Nephron progenitor cell (in vitro differentiated cells): ENCODE measurements at places on chromosomes 7 and 10.
A peak's percentile ranks its signal among the peaks of the same experiment; 100 is the strongest.

GRCh38 chr7:145860809-145861208 is 255.8 kb upstream of the CNTNAP2 start:
- DNase-seq, result no peak

- DNase-seq, result peak; percentile 74
Measured at GRCh38 chr10:17229016-17229716, 1.1 kb downstream of the VIM start.

DNA sequence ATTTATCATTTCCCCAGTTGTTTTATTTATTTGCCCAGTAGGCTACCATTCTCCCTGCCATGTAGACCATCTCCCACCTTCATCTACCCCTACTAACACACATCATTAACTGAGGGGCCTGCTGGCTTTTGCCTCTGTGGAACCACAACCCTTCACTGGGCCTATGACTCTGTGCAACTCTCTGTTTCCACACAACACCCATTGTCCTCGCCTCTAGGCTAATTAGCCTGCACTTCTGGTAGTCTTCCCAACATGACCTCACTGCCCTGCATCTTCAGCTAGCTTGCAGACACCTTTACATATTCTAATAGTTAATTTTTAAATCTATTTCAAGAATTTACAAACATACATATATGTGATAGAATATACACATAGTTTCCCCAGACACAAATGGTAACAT is 7.5 kb downstream of the ANKIB1 start:
- DNase-seq, result no peak

DNA sequence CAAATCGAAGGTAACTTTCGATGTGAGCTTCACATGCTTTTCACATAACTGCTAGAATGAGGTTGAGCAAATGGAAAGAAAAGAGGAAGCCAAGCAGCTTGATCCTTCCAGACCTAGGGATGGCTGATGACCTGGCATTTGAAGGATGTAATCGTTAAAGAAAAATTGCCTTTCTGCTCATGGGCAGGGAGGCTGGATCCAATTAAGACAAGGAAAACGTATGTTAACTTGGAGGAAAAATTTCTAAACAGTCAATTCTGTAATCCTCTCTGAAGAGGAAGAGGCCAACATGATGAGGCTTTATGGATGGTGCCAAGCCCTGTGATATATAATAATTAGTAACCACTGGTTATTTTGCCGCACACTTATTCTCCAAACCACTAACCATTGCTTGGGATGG is 12.5 kb downstream of the GRK5 start:
- DNase-seq, result no peak

DNA sequence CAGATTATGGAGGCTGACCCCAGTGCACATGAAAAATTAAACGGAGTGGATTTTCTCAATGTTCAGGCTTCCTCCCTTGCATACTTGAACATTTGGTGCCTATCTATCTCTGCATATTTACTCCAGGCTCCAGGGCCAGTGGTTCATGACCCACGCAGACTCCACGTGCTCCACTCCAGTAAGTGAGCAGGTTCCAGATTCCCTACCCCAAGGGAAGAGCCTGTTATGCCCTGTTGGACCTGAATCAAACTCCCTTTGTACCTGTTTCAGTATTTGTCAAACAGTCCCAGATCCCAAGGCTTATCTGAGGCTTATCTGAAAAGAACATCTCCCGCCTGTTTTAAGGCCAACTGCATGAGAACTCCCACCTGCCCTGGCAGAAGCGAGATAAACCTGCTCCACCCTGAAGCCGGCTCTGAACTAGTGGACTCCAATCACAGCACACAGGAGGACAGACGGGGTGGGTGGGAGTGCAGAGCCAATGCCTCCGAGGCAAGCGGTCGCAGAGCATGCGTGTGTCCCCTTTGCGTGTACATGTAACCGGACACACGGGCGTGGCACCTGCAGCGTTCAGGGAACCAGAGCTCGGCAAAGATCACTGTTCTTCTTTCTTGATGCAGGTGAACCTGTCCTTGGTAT is 2.3 kb upstream of the FUOM start:
- no peak for DNase-seq

DNA sequence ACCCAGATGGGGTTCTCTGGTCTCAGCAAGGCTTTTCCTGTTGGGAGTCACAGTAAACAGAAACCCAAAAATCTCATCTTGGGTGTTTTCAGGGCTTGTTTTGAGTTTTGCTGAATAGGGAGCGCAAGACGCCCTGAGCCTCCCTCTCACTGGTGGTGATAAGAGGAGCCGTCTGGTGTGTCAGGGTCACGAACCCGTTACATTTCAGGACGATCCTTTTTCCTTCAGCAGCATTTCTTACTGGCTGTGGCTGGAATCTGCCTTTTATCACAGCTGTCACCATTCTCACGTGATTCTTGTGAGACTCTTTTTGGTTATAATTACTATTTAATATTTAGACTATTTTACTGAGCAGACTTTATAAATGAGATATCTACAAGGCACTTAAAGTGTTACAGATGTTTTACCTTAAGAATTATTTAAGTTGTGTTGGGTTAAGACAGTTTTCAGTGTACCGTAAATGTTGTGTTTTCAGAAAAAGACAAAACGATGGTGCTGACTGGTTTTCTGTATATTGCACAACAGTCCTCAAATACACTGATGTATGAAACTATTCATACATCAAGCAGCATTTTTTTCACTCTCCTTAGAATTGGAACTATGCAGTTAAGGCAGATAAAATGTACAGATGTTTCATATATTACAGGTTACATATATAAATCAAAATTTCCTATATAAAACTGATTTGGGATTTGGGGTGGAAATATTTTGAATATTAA is 2.2 kb upstream of the GET4 start:
- no peak for DNase-seq

DNA sequence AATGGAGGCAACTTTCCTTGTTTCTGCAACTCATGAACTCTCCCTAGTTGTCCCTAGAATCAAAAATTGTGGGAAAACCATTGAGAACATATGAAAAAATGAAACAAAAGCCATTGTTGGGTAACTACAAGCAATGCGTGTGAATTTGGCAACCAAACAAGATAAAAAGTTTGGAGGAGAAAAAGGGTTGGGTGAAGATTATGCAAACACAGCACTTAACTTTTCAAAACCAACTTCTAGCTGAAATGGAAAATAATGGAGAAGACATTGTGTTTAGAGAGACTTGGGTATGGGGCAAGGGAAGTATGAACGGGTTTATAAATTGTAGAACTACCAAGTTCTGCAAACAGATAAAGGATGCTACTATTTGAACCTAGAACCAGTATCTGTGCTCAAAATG is 89.0 kb upstream of the SVIL start:
- DNase-seq, result no peak

GRCh38 chr10:672203-672602 is 17.3 kb downstream of the DIP2C start:
- DNase-seq, result no peak

- DNase-seq, result no peak
Measured at GRCh38 chr10:90960355-90960814, 39.5 kb upstream of the ANKRD1 start.

- DNase-seq, result no peak
Measured at GRCh38 chr10:1370298-1370697, 314.1 kb downstream of the WDR37 start.

- no peak for DNase-seq
Measured at GRCh38 chr10:126209451-126209850, 178.8 kb downstream of the ADAM12 start.

DNA sequence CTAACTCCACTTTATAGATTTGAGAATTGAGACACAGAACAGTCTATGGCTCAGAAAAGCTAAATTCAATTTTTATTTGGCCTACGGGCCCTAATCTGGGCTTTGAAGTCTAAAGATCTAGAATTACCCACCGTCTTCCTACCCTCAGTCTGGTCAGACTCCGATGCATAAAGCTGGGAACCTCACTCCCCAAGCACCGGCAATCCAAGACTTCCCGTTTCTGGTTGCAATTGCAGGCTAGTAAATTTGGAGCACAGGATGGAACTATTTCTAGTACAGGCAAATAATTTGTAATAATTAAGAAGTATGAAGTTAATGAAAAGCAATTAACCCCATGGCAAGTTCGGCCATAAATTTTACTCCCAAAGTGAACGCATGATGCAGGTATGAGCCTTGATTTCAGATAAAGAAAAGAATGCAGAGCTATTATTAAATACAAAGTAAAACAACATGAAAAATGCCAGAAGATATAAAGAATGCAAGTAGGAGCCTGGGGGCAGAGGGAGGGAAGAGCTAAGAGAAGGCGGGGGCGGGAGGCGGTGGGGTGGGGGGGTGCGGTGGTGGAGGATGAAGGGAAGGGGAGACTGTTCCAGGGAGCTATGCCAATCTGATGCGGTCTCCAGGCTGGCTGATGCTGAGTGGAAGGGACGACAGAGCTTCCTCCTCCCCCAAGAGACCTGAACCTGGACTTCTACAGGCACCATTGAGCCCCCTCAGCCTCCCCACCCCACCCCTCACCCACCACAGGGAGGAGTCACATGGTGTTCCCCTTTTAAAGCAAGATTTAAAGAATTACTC is 45.1 kb downstream of the BPGM start:
- DNase-seq, result no peak

DNA sequence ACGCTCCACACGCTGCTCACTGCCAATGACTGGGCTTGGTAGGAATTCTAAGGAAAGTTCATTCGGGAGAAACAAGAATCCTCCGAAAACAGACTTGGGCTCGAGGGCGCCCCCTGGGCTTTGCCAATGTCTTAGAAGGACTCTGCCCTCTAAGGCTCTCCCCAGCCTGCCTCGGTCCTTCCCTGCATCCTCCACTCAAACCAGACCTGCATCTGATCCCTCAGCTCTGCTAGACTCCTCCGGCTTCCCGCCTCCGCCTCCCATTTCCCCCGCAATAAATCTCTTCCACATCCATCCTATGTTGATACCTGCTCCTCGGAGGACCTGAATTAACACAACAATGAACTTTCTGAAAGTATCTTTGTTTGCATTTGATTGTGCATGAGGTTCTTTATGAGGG is 177.6 kb downstream of the PLPP4 start:
- DNase-seq, result peak; percentile 18

- no peak for DNase-seq
Measured at GRCh38 chr10:132994185-132994796, 51.9 kb upstream of the CFAP46 start.

- no peak for DNase-seq
Measured at GRCh38 chr7:17849504-17849903, 90.8 kb downstream of the SNX13 start.

DNA sequence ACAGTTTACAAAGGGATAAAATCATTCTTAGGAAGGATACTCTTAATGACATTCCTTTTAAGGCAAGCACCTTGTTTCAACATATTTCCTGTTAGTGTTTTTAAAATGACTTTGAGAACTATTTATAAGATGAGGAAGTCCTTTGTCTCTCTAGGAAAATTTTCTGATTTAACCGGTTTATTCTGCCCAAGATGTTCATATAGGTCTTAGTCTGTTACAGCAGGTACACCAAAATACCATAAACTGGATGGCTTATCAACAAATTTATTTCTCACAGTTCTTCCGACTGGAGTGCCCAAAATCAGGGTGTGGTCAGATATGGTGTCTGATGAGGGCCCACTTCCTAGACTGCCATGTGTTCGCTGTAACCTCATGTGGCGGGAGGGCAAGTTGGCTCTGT is 77.9 kb downstream of the GSAP start:
- DNase-seq, result no peak

DNA sequence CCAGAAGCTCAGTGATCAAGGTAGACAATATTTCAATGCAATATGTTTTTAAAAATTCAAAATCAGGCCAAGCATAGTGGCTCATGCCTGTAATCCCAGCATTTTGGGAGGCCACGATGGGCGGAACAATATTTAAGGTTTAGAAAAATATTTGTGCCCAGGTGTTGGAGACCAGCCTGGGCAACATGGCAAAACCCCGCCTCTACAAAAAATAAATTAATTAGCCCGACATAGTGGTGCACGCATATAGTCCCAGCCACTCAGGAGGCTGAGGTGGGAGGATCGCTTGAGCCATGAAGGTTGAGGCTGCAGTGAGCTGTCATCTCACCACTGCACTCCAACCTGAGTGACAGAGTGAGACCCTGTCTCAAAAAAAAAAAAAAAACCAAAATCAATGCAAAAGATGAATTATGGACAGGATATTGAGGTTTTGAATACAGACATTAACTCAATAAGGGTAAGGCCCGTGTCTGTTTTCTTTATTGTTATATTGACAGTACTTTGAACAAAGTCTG is 913 bp upstream of the IFIT5 start:
- DNase-seq, result no peak

GRCh38 chr7:151756076-151756731 is 120.7 kb downstream of the PRKAG2 start:
- DNase-seq, result no peak

DNA sequence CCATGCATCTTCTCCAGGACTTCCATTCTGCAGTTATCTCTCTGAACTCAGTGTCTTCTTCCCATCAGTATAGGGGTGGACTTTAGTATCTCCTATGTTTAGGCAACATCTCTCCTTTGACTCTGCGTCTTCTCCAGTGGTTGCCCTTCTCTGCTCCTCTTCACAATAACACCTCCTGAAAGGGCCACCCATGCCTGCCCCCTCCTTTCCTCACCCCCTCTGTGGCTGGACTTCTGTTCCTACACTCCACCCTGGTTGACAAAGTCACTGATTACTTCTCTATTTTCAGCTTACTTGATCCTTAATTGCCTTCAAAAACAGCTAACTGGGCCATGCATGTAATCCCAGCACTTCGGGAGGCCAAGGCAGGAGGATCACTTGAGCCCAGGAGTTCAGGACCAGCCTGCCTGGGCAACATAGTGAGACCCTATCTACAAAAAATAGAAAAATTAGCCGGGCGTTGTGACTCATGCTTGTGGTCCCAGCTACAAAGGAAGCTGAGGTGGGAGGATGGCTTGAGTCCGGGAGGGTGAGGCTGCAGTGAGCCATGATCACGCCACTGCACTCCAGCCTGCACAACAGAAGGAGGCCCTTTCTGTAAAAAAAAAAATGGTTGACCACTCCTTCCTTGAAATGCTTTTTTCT is 13.7 kb downstream of the SRGN start:
- no peak for DNase-seq

DNA sequence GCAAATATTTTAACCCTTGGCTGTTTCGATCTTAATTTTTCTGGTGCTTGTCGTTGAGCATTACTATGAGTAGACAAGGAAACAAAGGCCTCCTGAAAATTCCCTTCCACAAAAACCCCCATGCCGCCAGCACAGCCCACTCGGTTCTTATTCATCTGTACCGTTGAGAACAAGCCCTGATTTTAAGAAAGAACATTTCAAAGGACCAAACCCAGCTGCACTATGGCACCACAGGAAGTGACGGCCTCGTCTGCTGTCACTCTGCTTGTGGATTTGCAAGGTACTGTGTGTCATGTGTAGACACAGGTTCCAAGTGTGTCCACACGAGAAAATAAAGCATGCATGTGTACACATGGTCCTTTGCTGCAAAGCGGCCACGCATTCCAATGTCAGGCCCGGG is 285.2 kb downstream of the DNAJB6 start:
- DNase-seq, result no peak
